IPS DF 6.9 (cell line): ENCODE measurements at places on chromosomes 3 and 15.

DNA sequence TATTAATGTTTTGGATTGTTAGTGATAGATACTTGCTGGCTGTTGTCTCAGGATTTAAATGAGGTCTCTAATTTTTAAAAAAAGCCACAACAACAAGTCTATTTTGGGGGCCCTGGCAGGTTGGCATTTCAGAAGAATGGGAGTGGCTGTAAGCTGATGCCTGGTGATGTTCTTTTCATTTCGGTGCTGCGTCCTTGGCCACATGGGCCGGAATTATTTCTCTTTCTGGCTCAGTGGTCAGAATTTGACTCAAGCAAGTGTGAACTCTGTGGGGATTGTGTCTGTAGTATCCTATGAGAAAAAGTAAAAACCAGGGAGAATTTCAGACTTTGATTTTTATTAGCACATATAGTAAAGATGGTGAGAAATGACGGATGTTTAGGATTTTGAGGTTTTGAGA, 203.0 kb downstream of the AKAP13 start:
- no peak for DNase-seq

GRCh38 chr3:172210355-172210754, 171.0 kb downstream of the FNDC3B start:
- DNase-seq, result no peak

DNA sequence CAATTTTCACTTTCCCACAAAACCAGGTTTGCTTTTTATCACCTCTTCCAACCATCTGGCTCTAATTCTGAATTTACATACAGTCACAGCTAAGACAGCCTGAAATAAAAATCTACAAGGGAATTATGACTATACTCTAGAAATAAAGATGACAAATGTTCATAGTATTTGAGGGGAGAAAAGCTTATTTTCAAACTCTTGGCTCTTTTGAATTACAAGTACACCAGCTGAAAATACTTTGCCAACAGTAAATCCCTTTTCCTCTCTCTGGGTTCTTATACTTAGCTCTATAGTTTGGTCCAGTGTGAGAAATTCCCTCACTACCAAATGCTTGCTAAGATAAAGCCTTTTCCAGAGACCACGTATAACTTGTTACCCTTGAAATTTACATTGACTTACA, 1037.9 kb downstream of the ROBO1 start:
- no peak for DNase-seq

DNA sequence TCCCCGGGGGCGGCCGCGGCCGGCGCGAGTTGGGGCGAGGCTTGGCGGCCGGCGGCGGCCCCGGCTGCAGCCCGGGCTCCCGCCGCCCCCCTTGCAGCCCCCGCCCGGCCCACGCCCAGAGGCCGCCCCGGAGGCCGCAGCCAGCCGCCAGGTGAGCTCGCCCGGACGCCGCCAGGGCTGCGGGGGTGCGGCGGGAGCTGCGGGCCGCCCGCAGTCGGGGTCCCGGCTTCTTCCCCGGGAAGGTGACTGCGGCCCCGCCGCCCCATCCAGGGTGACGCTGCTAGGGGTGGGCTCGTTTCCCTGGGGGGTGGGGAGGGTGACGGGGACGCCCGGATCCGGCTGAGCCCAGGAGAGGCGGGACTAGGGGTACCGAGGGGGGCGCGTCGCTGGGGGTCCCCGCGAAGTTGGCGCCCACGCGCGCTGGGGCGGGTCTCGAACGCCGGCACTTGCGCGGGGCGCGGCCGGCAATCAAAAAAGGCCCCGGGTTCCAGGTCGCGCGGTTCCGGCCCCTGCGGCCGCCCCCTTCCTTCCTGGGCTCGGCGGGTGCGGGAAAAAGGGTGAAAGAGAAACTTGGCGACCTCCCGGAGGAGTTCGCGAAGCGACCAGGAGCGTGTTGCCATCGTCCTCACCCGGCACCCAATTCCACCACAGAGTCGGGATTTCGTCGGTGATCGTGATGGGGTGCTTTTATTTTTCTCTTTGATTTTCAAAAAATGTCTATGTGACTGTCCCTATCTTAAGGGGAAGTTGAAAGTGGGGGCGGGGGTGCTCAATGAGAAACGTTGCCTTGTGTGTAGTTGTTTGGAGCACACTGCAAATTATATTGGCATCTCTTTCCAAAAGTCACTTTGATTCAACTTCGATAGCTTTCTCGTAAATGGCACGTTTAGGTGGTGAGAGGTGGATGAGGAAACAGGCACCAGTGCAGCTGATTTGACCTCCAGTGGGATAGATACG, 619 bp downstream of the ATXN7 start:
- no peak for DNase-seq

DNA sequence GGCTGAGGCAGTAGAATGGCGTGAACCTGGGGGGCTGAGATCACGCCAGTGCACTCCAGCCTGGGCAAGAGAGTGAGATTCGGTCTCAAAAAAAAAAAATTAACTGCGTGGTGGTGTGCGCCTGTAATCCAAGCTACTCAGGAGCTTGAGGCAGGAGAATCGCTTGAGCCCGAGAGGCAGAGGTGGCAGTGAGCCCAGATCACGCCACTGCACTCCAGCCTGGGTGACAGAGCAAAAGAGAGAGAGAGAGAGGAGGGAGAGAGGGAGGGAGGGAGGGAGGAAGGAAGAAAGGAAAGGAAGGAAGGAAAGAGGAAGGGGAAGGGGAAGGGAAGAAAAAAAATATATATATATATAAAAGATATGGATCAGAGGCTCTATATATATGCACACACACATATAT, 6.0 kb downstream of the TM4SF19 start:
- no peak for DNase-seq

- no peak for DNase-seq
Measured at GRCh38 chr3:177426106-177426877, 229.0 kb upstream of the TBL1XR1 start.

DNA sequence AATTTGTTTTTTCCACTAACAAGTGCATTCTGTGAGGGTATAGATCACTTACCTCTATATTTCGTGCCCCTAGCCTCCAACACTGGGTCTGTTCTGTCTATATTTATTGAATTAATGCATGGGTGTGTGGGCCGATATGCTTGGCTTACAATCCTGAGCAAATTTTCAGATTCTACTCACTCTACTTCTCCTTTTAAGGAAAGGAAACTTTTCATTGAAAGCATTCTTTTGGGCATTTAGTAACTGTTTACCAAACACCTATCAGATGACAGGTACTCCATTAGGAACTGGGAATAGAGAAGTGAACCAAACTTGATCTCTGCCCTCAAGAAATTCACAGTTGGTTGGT, 60.5 kb downstream of the TLE3 start:
- no peak for DNase-seq

DNA sequence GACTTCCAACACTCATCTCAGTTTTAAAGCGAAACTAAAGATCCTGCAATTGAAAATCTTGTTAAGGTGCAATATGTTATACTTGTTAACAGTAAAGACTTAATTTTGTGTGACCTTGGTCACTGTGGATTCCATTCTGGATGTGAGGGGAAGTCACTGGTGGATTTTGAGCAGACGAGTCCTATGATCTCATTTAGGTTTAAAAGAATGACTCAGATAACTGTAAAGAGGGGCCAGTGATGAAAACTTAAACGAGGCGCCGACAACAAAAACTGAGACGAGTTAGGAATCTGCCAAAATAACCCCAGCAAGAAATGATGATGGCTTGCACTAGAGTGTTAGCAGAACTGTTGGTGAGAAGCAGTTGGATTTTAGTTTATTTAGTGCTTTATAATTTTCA, 56.5 kb downstream of the LRRC28 start:
- DNase-seq, result no peak

DNA sequence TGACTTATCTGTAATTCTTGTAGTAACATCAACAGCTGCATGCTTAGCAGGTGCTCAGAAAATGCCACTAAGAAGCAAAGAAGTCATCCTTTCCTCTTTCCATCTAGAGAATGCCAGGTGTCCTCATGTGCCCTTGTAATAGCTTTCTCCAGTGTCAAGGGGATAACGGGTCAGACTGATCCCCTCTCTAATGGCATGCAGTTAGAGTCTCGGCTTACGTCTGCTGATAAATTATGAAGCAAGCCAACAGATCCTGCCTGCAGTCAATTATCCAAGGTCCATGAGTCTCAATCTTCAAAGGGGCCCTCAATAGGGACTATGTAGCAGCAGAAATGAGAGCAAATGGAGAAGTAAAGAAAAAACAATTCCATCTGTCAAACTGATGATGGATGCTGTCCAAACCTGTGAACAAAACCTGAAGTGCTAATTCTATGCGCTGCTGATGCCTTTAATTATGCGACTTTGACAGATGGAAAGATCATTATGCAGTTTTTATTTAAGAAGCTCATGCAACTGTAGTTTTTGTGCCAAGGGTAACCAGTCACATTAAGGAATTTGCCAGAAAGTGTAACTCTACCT, 162.8 kb upstream of the PEX5L start:
- DNase-seq, result no peak

- no peak for DNase-seq
Measured at GRCh38 chr3:78140866-78141265, 1101.0 kb downstream of the ROBO2 start.

- no peak for DNase-seq
Measured at GRCh38 chr3:75781079-75781745, 4.1 kb downstream of the ZNF717 start.

GRCh38 chr15:83300826-83301225, 16.4 kb upstream of the BNC1 start:
- no peak for DNase-seq

DNA sequence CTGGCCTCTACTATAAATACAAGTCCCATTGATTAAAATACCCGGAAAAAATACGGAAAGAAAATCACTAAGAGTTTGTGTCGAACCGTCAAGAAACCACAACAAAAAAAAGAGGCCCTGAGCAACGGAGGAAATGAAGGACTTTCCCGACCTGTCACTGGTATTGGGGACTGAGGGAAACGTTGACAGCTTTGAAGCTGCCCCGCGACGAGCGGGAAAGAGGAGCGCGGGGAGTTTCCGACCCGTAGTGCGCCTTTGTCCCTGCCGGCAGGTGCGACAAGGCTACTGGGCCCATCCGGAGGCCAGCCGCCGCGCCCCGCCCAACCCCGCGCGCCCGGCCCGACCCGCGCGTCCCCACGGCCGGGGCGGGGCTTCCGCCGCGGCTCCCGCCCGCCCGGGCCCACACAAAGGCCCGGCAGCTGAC, 416 bp downstream of the PBRM1 start:
- peak; percentile 25 for DNase-seq

DNA sequence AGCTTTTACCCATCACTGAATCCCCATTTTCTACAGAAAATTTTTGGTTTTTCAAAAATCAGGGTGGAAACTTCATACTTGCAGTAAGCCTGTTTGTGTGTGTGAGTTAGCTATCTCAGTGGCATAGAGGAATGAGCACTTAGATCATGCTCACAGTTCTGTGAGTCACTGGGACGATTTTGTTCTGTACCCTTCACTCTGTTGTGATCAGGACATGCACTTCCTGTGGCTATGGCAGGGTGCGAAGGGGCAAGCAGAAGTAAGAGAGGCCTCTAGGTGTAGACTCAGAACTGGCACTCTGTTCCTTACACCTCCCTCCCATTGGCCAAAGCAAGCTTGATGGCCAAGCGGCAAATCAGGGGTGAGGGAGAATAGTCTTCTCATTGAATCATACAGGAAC, 11.6 kb downstream of the NIPA2 start:
- no peak for DNase-seq

DNA sequence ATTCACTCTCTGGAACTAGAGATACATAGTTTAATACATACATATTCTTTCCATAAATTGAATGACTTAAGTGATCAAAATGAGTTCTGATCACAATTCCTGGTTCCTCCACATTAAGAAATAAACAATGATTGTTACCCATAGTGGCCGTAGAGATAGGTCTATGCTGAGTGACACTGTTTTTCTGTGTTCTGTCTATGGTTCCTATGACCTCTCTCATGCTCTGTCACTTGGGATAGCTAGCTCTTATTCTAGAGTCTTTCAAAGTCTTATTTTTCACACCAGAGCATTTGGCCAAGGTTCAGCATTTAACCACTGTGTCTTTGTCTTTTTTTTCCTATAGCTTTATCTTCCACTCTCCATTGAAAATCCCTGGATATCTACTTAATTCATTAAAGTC, 132.4 kb downstream of the GOLGA6L6 start:
- DNase-seq, result no peak

GRCh38 chr3:100682056-100682853, 27.0 kb upstream of the TFG start:
- DNase-seq, result no peak

DNA sequence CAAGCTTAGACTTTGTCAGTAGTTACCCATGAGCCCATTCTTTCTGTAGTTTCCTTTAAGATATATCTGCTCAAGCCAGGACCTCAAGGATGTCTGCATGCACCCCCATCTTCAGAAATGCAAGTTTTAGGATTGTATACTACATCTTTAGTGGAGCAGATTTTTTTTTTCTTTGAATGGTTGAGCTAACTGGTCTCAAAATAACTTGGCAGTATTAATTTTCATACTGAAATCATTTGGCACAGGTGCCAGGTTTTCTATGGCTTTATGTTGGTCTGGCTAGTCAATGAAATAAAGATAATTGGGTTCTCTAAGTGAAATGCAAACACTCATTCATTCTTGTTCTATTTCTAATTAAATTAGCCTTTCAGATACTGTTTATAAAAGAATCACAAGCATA, 108.9 kb downstream of the ATG7 start:
- DNase-seq, result no peak

DNA sequence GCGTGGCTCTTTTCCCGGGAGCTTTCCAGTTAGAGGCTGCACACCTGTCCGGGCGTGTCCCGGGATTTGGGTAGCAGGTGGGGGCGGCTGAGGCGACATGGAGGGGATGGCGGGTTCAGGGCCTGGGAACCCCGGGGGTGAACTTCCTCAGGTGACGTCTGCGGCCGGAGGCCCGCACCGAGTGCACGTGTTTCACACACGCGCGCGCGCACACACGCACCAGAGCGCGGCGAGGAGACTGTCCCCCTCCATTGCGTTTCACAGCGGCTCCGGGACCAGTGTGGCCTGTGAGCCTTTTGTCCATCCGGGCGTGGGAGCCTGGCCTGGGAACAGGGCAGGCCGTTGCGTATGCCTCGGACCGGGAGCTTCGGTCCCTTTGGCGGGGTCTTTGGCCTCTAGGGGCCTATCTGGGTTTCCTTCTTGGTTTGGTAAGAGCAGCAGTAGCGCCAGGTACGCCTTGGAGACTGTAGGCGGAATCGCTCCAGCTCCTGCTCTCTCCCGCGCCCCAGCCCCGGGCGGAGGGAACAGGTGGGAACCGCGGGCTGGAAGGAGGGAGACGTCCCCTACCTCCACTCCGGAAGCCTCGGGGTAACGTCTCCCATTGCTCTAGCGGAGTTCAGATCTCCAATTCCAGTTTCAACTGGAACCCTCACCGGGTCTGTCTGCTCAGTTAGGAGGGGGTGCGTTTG, 220.0 kb downstream of the MEIS2 start:
- no peak for DNase-seq

DNA sequence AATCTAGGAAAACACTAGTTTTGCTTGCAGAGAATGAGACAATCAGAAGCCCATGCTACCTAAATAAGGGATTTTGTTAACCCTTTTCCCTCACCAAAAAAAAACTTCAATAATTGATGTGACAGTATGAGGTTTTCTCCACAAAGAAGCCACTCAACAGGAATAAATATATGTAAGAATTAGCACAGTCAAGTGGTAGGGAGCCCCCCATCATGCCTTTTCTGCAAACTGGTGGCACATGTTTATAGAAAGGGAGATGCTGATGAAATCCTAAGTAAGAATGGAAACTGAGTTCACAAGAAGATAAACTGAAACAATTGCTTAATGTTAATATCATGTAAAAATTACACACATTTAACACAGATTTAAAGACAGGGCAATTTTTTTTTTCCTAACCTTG, 51.0 kb downstream of the PHC3 start:
- DNase-seq, result no peak
